Stimulated activated memory B cell treated with anti-CD40 and anti-IgM and Interleukin-4, amounts not matched to agents 10 μg/mL and 1 μg/mL and 100 μg/mL, for 72 hours (primary cell): ENCODE measurements at places on chromosomes 3 and 15.

DNA sequence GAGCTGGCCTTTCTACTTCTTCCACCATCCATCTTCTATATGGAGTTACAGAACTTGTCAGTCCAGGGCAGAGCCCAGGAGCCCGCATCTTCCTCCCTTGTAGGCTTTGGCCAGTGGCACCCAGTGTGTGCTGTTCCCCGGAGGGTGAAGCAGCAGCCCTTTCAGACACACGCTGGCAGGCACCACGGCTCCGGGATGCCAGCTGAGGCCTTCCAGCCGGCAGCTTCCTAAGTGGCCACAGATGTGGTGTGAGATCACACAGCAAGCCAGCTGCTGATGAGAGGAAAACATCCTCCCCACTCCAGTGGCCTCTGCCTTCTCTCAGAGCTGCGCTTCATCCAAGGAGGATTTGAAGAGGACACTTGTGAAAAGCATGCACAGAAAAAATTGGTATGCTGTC is 24.1 kb downstream of the CRABP1 start:
- ATAC-seq: no peak

GRCh38 chr3:117788061-117788460 is 1078.5 kb downstream of the TUSC7 start:
- no peak for ATAC-seq

- peak; percentile 65 for ATAC-seq
Measured at GRCh38 chr3:187025656-187026316, 95.5 kb downstream of the ST6GAL1 start.

GRCh38 chr3:39277893-39278615 is 1.8 kb downstream of the CX3CR1 start:
- ATAC-seq: peak; percentile 43

DNA sequence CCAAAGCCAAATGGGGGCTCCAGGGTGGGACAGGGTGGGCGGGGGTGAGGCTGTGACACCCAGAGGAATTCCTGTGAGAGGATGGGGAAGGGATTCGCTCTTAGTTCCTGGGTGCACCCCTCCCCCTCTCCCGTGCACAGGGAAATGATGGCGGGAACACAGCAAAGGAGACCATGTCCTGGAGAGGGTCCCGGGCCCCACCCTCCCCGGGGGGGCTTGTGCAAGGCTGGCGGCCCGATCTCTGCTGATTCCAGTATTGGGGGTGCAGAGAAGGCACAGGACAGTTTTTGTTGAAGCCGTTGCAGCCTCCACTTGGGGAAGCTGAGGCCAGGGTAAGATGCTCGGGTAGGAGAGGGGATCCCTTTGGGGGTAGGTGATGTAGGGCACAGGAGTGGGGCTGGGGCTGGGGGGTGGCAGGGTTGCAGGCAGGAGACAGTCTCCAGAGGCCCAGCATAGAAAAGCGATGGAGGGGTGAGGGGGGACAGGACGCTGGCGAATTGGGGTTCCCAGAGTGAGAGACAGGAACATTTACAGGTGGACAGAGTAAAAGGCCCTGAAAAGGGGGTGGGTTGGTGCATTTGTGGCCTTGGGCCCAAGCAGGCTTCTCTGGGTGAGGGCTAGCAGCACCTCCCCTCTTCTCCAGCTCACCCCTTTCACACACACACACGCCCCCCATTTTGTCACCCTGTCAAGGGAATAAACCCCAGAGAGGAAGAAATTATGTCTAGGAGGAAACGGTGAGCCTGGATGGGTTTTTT is 38.5 kb downstream of the HMCES start:
- ATAC-seq: no peak

DNA sequence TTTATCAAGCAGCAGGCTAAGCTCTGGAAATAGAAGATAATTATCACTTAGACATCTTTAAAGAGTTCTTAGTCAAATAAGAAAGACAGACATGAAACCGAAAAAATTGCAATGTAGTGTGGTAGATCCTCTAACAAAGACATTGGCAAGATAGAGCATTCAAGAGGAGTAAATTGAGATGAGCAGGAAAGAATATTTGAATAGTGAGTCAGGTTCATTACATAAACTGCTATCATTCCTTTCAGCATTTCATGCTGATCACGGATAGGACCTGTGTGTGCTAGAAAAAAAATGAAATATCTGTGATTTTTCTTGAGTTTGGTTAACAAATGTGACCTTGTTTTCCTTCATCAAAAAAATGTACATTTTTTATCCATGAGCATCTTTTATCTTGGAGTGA is 460.9 kb downstream of the OTOL1 start:
- no peak for ATAC-seq

GRCh38 chr15:41512940-41513505 is 604 bp downstream of the LTK start:
- peak; percentile 60 for ATAC-seq

- no peak for ATAC-seq
Measured at GRCh38 chr15:67361100-67361499, 106.5 kb downstream of the IQCH start.

DNA sequence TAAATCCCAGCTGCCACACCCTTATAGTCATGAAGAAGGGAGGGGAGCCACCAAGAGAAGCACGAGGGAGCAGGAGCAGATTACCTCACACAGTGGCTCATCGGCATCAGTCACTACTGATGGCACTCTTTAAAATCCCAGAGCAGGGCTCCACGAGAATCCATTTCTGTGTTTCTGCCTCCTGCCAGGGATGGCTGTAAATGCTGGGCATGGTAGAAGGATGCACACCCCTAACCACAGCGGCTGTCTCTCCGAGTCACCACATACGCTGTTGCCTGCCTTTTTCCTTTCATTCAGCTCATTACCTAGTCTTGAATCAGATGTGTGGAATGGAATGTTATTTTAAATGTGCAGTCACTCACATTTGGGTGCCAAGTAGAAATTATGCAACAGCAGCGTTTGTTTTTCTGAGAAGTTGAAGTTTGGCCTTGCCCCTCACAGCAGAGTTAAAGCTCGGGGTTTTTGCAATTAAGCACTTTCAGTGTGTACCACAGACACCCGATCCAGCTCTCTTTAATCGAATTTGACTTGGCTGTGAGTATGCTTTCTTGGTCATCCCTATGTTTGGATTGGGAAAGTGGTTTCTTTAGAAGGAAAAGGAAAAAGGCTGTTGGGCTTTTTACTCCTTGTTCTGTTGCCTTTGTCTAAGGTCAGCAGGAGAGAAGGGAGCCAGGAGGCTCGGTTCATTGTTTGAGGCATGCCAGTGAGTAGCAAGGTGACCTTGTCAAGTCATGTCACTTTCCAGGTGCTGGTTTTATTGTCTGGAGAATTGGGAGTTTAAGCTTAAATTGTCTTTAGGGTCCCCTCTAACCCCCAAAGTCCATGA is 284.2 kb upstream of the TPM1 start:
- ATAC-seq: no peak

DNA sequence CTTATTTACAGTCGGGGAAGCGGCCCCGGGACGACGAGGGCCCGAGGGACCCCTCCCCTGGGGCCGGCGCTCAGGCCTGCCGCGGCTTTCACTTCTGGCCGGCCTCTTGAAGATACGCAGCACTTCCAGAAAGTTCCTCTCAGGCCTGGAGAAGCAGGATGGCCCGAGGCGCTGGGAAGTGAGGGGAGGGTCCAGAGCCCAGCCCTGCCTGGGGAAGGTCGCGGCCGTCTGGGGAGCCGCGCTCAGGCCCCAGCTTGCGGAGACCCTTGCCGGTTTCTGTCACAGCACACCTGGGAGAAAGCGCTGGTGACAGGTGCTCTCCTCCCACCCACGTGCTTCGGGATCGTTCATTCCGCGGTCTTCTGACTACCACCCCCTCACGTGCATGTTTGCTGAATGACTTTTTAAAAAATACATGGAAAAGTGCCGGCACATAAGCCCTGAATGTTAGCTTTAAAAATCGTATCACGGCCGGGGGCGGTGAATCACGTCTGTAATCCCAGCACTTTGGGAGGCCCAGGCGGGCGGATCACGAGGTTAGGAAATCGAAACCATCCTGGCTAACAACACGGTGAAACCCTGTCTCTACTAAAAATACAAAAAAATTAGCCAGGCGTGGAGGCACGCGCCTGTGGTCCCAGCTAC is 727 bp upstream of the TM2D3 start:
- no peak for ATAC-seq

DNA sequence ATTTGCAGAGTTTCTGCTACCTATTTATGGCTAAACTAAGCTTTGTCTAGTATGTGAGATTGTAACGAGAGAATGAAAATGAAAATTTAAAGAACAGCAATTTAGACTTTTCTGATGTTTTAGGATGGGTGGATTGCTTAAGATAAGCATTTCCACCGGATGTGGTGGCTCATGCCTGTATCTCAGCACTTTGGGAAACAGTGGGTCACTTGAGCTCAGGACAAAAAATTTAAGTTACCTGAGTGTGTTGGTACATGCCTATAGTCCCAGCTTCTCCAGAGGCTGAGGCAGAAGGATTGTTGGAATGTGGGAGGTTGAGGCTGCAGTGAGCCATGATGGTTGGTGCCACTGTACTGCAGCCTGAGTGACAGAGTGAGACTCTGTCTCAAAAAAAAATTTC is 3.3 kb downstream of the PPP4R2 start:
- no peak for ATAC-seq

GRCh38 chr3:137332297-137332696 is 374.5 kb downstream of the IL20RB start:
- no peak for ATAC-seq

- ATAC-seq: no peak
Measured at GRCh38 chr3:19467761-19468160, 319.5 kb downstream of the KCNH8 start.

- peak; percentile 85 for ATAC-seq
Measured at GRCh38 chr3:10602769-10603768, 97.7 kb upstream of the ATP2B2 start.

GRCh38 chr3:126212250-126212619 is 31.8 kb upstream of the ALDH1L1 start:
- no peak for ATAC-seq

- no peak for ATAC-seq
Measured at GRCh38 chr3:151436675-151437446, 24.0 kb downstream of the IGSF10 start.

DNA sequence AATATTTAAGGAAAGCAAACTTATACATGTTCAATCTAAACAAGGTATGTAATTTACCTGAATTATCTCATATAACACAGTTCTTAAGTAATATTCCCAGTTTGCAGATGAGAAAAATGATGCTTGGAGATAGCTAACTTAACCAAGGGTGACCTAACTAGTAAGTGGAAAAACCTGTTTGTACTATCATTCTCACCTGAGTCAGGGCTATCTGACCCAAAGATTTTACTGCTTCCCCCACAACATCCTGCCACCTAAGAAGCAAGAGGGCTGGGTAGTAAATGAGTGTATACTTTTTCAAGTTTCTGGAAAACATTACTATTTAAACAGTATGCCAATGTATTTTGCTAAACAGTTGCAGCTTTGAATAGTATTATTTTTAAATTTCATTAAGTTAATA is 10.6 kb downstream of the TP63 start:
- ATAC-seq: no peak
